ENCODE measurements at places on chromosomes 12 and 14.

GRCh38 chr12:62581288-62582064 lies 114.8 kb downstream of the MON2 start:
- no peak for DNase-seq

GRCh38 chr14:68955164-68955850 lies 23.8 kb downstream of the ACTN1 start:
- DNase-seq, result no peak

DNA sequence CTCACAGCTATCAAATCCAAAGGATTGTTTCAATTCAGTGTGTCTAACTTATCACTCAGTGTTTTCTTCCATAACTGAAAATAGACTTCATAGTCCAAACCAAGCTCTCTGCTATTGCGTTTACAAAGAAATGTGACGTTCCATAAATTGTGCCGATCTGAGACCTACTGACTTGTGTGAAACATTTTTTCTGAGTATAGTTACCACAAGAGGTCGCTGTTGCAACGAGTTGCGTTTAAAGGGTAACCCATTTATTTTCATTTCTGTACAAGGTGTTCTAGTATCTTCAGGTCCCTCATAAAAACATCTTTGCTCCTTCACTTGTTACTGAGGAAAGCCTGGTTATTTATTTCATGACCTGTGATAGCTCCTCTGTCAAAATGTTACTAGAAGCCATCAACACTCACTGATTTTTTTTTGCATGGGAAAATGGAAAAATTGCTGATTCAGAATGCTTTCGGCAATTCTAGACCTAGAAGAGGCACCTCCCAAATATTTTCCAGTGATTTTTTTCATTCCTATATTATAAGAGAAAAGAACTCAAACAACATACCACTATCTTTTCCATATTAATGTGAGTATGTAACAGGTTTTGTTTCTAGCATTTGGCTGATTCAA lies 60.9 kb upstream of the OR4E1 start:
- DNase-seq, result no peak

DNA sequence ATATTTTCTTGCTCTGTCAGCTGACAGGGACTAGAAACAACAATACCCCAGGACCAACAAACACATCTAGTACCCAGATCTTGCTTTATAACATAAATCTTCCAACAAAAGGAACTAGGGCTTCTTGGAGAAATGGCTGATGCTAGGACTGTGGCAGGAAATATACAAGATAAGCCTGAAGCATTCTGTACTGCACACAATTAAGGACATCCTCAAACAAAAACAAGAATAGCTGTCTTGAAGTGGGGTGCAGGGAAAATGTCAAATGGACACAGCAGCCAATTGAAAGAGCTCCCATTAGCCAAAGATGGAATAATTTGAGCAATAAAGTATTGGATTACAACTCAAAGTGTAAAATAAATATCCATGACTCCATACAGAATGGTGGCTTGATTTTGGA lies 50.0 kb downstream of the LGMN start:
- DNase-seq, result no peak

- DNase-seq, result no peak
Measured at GRCh38 chr12:56293795-56294194, 6.3 kb downstream of the CS start.

- no peak for DNase-seq
Measured at GRCh38 chr12:57092529-57092862, 3.6 kb downstream of the NAB2 start.

DNA sequence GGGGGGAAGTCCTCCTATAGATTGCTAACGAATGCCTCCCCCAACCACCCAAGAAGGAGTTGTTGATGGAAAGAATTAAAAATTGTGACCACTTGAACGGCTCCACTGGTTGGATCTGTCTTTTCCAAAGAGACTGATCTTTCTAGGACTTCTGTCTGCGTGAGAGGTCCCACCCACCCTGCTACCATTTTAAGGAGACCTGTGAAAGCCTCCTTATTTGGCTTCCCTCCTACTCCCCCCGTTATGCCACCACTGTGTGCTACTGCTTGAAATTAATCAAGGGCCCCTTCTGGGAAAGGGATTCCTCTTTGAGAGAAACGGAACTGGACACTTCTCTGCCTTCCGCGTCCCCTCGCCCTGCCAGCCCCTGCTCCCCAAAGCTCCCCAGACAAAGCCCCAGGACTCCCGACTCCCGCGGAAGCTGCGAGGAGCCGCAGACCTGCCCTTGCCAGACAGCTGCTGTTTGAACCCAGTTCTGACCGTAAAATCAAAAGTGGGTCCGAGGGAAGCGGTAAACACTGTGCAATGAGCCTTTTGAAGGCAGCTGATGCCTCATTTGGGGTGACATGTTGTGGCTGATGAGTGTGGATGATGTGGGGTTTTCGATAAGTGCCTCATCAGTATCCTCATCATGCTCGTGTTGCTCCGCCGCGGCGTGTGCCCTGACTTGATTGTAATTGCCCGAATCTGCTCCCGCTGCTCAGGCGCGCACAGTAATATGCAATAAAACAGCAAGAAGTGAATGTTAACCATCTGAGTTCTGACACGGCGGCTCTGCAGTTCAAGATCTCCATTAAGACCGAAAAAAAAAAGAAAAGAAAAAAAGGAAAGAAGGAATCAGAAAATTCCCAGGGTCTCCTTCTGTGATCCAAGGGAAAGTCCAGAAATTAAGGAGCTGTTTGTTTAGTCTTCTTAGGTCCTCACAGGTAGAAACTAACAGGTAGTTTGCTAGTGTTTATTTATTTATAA lies 48.2 kb downstream of the MBIP start:
- DNase-seq, result peak; percentile 13

- no peak for DNase-seq
Measured at GRCh38 chr12:26152507-26153102, 27.8 kb upstream of the BHLHE41 start.

GRCh38 chr12:50458606-50459005 lies 46.2 kb upstream of the DIP2B start:
- no peak for DNase-seq

GRCh38 chr12:63206909-63207308 lies 55.9 kb upstream of the AVPR1A start:
- DNase-seq, result no peak

GRCh38 chr14:32998433-32998832 lies 59.8 kb downstream of the NPAS3 start:
- no peak for DNase-seq

DNA sequence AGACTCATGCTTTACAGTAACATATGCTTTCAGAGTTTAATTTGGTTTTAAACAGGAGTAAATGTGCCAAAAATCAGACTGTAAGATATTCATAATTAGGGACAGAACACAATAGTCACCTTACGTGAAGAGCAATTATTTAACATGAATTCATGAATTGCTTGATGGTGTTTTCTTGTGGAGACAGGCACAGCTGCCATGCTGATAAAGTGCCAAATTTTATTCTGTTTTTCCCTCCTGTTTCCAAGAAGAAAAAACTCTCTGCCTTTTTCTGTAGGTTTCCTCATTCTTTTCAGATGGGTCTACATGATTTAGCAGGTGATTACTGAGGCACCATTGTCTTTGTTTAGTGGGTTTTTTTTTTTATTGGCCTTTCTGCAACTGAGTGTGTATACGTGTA lies 80.1 kb downstream of the C12orf42 start:
- no peak for DNase-seq

DNA sequence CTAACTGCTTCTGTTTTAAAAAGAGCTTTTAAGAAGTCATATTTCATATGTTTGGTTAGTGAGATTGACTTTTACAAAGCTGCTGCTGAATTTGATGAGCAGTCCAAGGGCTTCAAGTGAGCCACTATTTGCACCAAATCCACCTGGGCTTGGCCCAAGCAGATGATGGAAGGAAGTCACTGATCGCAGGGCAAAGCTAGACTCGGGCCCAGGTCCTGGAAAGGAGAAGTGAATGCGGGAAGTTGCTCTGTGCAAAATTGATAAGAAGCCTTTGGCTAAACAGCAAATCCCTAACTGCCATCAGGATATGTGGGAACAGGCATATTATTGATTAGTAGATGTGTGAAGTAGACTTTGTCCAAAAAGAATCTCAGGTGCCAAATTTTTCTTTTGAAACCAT lies 30.5 kb downstream of the PLXNC1 start:
- DNase-seq, result no peak

DNA sequence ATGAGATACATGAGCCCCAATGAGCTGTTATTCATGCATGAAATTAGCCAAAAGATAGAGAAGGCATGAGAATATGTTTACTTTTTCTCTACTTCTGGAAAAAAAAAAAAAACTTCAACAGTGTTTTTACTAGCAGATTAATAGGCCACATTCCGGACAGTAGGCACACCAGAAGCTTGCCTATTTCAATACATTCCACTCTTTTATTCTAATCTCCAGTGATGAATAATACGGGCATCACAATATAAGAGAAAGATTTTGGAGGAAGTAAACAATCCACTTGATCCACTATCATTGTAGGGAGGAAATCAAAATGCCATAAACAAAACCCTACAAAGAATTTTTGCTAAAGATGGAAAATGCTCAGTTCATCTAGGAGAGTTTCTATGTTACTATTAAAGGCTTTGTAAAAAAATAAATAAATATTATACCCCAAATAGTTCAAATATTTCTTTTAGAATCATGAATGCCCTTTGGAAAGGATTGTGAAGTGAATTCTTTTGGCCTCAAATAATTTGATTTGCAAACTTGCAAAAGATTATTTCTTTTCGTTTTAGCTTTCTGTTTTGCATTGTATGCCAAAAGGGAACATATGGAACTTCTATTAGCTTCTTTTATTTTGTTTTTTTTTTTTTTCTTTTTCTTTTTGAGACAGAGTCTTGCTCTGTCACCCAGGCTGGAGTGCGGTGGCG lies 232.6 kb downstream of the EPS8 start:
- no peak for DNase-seq

DNA sequence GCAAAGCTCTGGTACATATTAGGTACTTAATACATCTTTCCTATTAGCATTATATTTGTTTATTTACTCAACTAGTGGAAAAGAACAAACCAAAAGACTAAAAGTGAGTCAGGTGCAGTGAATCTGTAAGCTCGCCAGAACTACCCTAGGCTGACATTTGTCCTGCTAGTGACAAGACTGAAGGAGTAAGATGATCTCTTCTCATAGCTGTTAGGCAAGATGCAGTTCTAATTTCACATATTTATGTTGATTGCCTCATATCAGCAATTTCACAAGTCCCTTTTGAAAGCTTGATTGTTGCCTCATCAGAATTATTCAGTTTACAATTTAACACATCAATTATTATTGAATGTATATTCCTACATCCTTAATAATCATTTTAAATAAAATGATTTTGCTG lies 293.0 kb upstream of the NAV3 start:
- no peak for DNase-seq

DNA sequence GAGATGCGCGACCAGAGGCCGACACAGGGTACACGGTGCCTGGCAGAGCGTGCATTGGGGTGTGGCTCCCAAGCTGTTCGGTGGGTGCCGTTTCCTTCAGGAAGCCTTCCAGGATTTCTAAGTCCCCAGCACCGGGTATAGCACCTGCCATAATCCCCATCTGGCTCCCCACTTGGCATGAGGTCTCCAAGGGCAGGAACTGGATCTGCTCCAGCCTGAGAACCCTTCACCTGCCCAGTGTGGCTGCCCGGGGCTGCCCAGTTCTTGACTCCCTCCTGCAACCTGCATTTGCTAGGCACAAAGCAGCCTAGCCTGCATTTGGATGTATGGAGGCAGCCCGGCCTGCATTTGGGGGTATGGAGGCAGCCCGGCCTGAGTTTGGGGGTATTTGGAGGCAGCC lies 69.7 kb downstream of the RFLNA start:
- no peak for DNase-seq

DNA sequence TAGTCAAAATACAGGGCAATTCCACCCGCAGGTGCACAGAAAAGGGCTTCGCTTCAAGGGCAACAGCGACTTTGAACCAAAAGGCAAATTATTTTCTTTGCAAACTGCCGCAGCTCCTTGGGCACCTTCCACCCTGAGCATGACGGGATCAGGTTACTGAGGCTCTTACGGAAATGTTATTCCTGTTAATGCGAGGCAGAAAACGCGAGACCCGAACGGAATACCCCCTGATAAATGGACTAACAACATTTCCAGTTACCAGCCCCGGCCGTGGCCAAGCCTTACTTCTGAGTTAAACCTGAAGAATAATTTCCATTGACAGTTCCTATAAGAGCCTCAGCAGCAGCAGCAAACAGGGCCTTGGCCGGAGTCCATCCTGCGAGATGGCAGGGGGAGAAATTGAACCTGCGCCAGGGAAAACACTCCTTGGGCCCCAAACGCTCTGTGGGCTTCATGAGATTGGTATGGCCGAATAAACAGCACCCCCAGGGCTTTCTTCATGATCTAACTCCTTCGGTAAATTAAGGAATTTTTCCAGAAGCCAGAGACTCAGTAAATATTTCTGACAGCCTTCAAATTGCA lies 70.0 kb upstream of the DICER1 start:
- no peak for DNase-seq

DNA sequence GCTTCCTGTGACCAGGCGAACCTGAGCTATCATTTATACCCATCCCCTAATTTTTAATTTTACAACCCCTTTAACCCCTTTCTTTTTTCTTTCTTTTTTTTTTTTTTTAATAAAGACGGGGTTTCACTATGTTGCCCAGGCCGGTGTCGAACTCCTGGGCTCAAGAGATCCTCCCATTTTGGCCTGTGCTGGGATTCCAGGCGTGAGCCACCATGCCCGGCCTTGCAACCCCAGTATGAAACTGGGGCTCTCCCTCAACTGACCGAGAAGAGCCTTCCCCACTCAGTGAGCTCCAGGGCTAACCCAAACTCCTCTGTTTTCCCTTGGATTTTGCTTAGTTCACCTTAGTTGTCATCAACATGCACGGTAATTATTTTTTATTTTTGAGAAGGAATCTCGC lies 992 bp downstream of the CPSF2 start:
- no peak for DNase-seq
